ENCODE measurements at places on chromosomes 11 and 22. TPM values are rescaled to one million over a fixed set of nuclear protein-coding genes. Genes with fewer than 3 reads are reported as not detected.

GRCh38 chr22:30265823-30266444 lies 717 bp downstream of the OSM start:
- DNase-seq = no peak

DNA sequence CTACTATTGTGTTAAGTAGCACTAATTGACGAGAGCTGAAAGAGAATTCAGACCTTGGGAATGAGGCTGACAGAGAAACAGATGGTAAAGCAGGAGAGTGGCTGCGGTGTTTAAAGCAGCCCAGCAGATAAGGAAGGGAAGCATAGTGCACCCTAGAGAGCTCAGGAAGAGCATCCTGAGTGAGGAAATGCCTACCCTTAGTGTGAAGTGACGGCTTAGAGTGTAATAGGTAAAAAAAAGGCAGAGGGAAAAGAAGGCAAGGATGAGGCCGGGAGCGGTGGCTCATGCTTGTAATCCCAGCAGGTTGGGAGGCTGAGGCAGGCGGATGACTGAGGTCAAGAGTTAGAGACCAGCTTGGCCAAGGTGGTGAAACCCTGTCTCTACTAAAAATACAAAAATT lies 22.4 kb upstream of the ETS1 start:
- DNase-seq = no peak

DNA sequence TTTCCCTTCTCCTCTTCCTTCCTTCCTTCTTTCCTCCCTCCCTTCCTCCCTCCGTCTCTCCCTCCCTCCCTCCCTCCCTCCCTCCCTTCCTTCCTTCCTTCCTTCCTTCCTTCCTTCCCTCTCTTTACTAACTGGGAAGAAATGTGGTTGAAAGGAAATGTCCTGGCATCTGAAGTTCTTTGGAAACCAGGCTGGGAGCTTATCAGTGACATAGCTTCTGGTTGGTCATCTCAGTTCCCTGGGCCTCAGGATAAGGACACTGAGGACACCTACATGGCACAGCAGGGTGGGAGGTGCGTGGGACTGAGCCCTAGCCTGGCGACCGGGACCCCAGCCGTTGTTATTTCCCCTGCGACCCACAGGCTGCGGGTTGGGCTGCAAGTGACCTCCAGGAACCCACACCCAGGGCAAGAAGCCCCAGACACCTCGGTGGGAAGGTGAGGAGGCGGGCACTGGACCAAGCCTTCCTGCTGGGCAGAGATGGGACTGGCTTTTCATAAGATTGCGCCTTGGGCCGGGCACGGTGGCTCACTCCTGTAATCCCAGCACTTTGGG lies 1486.5 kb downstream of the TBC1D22A start:
- DNase-seq = no peak

Gene EML3
- total RNA-seq = 18.3 TPM

Gene MRGPRE
- total RNA-seq = not detected

- no peak for DNase-seq
Measured at GRCh38 chr22:26286091-26286820, 117.0 kb downstream of the SEZ6L start.
